Mucosa of descending colon (tissue), 3 donors: ENCODE measurements at places on chromosomes 4 and X.
A peak's percentile ranks its signal among the peaks of the same experiment; 100 is the strongest.

- no peak for DNase-seq
Measured at GRCh38 chr4:18405054-18405453, 383.5 kb upstream of the LCORL start.

DNA sequence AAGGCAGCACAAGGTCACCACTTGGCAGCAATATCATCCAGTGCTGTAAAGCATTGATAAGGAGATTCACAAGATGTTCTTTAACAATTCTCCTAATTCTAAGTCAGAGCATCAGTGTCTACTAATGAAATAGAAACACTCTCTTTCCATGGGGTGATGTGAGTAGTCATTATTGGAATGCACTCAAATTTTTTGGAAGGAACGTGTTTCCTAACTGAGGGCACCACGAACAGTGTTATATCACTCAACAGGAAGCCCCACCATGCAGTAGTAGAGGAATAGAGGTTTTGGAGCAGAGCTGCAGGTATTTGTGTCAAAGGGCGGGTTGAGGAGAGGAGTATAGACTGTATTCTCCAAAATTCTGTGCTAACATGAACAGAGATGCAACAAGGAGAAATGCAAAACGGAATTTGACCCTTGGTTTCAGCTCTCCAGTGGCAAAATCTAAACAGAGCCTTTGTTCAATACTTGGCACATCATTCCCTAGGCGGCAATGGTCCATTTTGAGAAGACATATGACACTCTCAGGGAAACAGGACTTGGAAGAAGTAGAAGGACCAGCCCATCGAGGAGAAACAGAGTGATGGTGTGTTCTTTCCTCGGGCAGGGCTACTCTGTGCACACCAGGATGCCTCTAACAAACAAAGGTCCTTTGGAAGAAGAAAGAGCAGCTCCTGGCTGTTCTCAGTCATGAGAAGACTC, 98.9 kb downstream of the CPEB2 start:
- DNase-seq, result no peak

GRCh38 chrX:44596277-44596676, 53.6 kb upstream of the FUNDC1 start:
- no peak for DNase-seq

DNA sequence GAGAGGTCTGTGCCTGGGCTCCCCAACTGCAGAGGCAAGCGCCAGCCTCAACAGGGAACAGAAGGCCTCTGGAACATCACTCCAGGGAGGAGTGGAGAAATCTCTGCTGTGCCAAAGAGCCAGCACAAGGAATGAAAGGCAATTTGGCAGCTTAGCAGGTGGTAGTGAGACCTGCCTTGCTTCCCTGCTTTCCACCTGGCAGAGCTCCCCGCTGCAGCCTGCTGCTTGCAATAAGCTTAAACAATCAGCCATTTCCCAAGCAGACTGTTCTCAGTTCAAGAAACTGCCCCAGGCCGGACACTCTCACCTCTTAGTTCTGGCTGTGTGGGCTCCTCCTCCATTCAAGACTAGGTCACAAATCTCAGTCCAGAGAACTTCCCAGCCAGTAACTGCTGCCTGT, 370.6 kb downstream of the MAGEB5 start:
- no peak for DNase-seq

DNA sequence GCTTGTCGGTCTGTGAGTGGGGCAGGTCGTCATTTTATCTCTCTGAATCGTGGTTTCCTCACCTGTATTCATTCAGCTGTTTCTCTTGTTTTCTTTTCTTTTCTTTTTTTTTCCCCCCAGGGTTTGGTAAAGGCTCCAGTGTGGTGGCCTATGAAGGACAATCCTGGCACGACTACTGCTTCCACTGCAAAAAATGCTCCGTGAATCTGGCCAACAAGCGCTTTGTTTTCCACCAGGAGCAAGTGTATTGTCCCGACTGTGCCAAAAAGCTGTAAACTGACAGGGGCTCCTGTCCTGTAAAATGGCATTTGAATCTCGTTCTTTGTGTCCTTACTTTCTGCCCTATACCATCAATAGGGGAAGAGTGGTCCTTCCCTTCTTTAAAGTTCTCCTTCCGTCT, 41.4 kb downstream of the MAP7D3 start:
- no peak for DNase-seq

- DNase-seq, result no peak
Measured at GRCh38 chrX:39542316-39542715, 555.4 kb downstream of the BCOR start.

GRCh38 chr4:75939890-75940691, 722 bp downstream of the NAAA start:
- DNase-seq, result peak; percentile 82

- DNase-seq, result no peak
Measured at GRCh38 chrX:30153881-30154260, 61.5 kb upstream of the MAGEB2 start.

DNA sequence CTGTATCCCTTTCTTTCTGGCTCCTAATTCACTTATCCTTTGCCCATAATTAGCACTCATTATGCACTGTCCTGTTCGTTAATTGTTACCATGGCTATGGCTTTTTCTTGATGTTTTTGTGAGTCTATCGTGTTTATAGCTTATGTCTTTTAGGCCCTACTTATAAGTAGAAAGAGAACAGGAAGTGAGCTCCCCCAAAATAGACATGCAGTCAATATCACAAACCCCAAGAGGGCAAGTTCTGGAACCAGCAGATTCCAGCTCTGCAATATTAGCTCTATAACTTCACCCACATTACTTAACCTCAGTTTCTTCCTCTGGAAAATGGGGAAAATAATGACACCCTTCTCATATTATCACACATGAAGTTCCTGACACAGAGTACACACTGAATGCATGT, 7.4 kb upstream of the HS3ST1 start:
- DNase-seq, result no peak
